ENCODE measurements at places on chromosomes 1 and 21. TPM values are rescaled to one million over a fixed set of nuclear protein-coding genes. Genes with fewer than 3 reads are reported as not detected.

FHAD1 gene
- not detected for total RNA-seq

TMPRSS2 gene
- 0.86 TPM for total RNA-seq

HSF2BP gene
- total RNA-seq, result not detected

DENND1B gene
- 11.2 TPM for total RNA-seq

IGSF9 gene
- total RNA-seq, result not detected

RGSL1 gene
- not detected for total RNA-seq

VASH2 gene
- total RNA-seq, result 1.9 TPM

LAMC1 gene
- total RNA-seq, result 409 TPM

KRTAP6-1 gene
- total RNA-seq, result not detected

OR6N1 gene
- not detected for total RNA-seq

KMO gene
- total RNA-seq, result 0.29 TPM

GBP4 gene
- total RNA-seq, result 5.7 TPM

PTGER3 gene
- 5.4 TPM for total RNA-seq

NR1I3 gene
- not detected for total RNA-seq

SPATA1 gene
- total RNA-seq, result 0.42 TPM

GPR89A gene
- 16.4 TPM for total RNA-seq

HNRNPU gene
- total RNA-seq, result 266 TPM

CELSR2 gene
- 20.4 TPM for total RNA-seq

TMCC2 gene
- total RNA-seq, result 5.8 TPM

DCAF8 gene
- total RNA-seq, result 111 TPM

SPRR4 gene
- total RNA-seq, result not detected

NUAK2 gene
- 0.65 TPM for total RNA-seq

CATSPERE gene
- total RNA-seq, result 1.6 TPM

MMP23B gene
- 3.2 TPM for total RNA-seq

MARK1 gene
- 24.4 TPM for total RNA-seq

MEAF6 gene
- total RNA-seq, result 81.7 TPM

ISG15 gene
- total RNA-seq, result 40.3 TPM
